Melanocyte of skin (primary cell): ENCODE measurements at places on chromosomes 4 and X. TPM values are rescaled to one million over a fixed set of nuclear protein-coding genes. Genes with fewer than 3 reads are reported as not detected.

PLXNB3 gene
- total RNA-seq = 8.7 and 13.4 TPM in 2 replicates

GABRQ gene
- under 0.01 TPM in 1 of 2 replicates, not detected in the other for total RNA-seq

RPL39 gene
- total RNA-seq = 1,343 and 2,289 TPM in 2 replicates

VEGFC gene
- under 0.01 and 0.33 TPM in 2 replicates for total RNA-seq

TSPAN6 gene
- total RNA-seq = 16.9 and 27.3 TPM in 2 replicates

ADAM29 gene
- not detected in 2 replicates for total RNA-seq

OCRL gene
- 14.2 and 16.0 TPM in 2 replicates for total RNA-seq

IQSEC2 gene
- total RNA-seq = 8.4 and 8.6 TPM in 2 replicates

C4orf54 gene
- 0.31 and 0.67 TPM in 2 replicates for total RNA-seq

GPC4 gene
- total RNA-seq = under 0.01 TPM in 1 of 2 replicates, not detected in the other
